ENCODE measurements at places on chromosomes 13 and 19.

GRCh38 chr13:93248627-93249047 lies 22.0 kb downstream of the GPC6 start:
- no peak for DNase-seq

DNA sequence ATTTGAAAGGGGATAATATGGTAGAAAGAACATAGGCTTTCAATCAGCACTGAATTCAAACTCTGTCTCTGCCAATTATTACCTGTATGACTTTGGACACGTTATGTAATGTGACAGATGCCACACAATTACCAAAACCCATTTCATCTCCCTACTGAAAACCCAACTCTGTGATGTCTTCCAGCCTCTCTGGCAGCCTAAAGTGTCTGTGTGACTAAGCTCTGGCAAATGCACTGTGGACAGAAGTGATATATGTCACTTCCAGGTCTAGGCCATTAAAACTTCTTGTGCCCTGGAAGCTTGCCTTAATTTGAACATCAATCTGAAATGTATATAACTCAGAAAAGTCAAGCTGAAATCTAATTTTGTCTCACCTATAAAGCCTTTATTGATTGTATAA lies 552.0 kb downstream of the RFC3 start:
- no peak for DNase-seq

DNA sequence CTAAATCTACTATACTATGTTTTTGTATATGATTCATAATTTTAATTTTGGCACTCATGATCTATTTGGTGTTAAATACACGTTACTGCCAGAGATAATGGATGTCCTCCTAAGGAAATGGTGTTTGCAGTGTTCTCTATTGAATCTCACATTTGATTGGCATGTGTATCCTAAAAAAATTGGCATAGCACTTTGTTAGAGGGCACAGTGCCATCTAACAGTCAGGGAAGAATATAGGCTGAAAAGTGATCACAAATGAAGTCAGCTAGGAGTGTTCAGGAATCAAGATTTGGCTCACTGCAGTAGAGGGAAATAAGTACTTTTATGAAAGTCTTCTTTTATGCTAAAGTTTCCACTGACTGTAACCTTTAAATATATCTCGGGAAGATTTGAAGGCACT lies 624.6 kb downstream of the GPC6 start:
- no peak for DNase-seq

GRCh38 chr19:48487948-48488347 lies 18.8 kb downstream of the CYTH2 start:
- no peak for DNase-seq

DNA sequence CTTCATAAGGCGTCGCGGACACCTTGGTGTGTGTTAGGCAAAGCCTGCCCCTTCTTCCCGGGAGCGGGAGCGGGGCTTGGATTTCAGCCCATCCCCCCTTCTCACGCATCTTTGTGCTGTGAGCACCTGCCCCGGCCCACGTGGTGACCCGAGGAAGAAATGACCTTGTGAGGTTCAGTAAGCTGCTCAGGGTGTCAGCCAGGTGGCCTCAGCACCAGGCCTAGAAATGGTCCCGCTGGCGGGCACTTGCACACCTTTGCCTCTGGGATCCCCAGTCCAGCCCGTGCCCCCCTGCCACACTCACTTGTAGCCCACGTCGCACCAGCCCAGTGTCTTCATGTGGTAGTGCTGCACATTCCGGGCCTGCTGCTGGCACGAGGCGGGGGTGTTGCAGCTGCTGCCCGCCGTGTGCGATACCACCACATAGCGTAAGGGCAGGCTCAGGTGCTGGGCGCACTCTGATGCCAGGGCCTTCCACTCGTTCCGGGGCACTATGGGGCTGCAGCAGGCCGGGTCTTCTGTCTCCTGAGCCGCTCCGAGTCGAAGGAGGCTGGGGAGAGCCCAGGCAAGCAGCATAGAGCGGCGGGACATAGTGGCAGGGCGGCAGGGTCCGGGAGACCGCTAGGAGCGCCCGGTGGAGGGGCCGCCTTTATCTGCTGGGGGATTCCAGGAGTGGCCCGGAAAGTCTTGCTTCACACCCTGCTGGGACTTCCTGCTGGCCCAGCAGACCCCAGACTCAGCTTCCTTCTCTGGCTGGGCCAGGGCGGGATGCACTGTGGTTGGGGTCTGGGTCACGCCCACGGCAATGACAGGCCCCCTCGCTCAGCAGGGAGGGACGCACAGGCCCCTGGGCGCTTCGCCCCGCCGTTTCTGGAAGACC lies at the start of gene PGLYRP1:
Gene PGLYRP1 (minus strand): TSS at position 623 of the 880 bp plus-strand sequence. CDS start 32 bp downstream, at position 591.
- no peak for DNase-seq
